Stimulated activated CD4-positive, alpha-beta T cell treated with anti-CD3 and anti-CD28 coated beads, Interleukin-15, amount 100 ng/mL, for 1 hour (primary cell): ENCODE measurements at places on chromosomes 2 and 18.

- DNase-seq: no peak
These were observed 30.1 kb downstream of the KCTD18 start for GRCh38 chr2:200479692-200480265.

DNA sequence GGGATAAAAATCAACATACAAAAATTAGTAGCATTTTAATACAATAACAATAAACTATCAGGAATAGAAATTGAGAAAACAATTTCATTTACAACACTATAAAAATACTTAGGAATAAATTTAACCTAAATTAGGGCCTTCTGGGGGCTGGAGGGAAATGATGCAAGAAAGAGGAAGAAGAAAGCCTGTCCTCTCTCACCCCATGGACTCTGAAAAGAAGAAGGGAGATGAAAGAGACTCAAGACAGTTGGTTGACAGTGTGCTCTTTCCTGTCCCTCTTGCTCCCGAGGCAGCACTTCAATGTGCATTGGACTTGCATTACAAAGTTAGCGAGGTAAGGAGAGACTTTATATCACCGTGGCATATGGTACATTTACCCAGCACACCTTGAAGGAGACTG is 88.5 kb downstream of the VAPA start:
- DNase-seq: no peak

DNA sequence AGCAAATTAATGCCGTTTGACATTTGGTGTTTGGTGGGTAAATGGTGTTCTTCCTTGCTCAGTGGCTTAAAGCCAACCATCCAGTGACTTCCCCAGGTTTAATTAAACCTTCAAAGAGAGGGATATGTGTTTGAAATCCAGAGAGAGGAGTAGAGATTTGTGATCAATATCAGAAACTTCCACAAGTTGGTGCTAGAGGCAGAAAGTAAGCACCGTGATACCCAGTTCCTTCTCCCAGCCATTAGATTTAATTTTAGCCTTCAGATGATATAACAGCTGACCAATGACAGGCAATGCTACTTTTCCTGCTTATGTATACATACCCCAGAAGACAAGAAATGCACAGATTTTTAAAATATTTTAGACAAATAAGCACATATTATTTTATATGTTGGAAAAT is 398.5 kb downstream of the CDH2 start:
- no peak for DNase-seq

DNA sequence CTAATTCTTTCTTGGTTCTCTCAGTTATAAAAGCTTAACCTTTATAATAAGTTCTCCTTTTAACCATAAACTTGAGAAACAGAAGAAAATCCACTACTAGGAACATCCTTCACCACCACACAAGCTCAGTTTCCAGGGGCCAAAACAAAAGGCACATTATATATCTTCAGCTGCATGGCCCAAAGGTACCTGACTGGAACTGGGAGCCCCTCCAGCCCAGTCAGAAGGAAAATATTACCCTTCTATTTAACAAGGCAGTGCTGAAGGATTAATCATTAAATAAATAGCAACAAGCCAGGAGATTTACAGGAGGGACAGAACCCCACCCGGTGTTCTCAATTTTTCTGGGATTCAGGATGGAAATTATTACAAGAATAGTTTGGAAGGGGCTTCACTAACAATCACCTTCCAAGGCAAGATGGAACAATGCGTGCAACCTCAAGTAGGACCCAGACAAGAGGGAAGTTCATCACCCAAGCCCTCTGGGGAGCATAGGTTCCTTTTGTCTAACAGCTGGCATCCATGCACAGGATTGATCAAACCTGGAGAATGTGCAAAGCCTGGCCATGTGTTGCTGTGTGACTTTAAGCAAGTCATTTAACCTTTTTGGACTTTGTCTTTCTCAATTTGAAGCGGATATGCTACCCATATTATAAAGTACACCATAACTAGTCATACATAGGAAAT is 159.6 kb upstream of the SETBP1 start:
- DNase-seq: no peak

- DNase-seq: no peak
These were observed 830 bp downstream of the CYB5A start for GRCh38 chr18:74290794-74291471.

- DNase-seq: no peak
These were observed 28.6 kb upstream of the MEX3C start for GRCh38 chr18:51226068-51226467.

GRCh38 chr2:11073776-11074175 is 81.5 kb upstream of the SLC66A3 start:
- DNase-seq: no peak

DNA sequence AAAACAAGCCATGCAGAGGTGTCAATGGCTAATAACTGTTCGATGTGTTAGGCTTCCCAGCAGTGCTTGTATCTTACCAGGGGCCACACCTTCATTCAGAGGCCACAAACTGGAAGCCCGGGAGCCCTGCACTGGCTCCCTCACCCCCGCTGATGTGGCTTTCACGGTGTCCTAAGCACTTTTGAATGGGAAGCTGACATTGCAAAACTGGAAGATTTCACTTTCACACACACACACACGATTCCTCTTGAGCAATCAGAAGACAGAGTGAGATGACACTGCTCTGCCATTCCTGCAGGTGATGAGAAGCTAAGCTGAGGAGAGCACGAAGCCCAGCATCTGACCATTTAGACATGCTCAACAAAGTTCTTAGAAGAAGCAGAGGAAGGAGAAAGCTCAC is 8.6 kb upstream of the ZNF407 start:
- DNase-seq: no peak

- DNase-seq: no peak
These were observed 142.3 kb upstream of the FBXO11 start for GRCh38 chr2:48048476-48049171.

- DNase-seq: no peak
These were observed 90.3 kb upstream of the PHLPP1 start for GRCh38 chr18:62625019-62625418.

GRCh38 chr18:36392979-36393287 is 95.4 kb downstream of the FHOD3 start:
- DNase-seq: no peak

- no peak for DNase-seq
These were observed 509.7 kb downstream of the ERBB4 start for GRCh38 chr2:212028798-212029394.

DNA sequence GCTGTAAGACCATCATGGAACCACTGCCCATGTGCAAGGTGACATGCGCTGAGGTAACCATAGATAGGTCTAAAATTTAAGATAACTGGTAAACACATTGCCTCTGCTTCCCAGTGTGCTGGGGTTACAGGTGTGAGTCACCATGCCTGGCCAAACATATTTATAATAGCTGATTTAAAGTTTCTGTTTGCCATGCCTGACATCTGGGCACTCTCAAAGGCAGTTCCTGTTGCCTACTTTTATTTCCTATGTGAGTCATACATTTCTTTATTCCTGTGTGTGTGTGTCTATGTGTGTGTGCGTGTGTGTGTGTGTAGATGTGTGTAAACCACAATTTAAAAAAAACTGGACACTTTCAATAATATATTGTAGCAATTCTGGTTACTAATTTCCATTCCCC is 415.2 kb upstream of the NETO1 start:
- no peak for DNase-seq

- no peak for DNase-seq
These were observed 43.4 kb downstream of the MBP start for GRCh38 chr18:77088963-77089722.

DNA sequence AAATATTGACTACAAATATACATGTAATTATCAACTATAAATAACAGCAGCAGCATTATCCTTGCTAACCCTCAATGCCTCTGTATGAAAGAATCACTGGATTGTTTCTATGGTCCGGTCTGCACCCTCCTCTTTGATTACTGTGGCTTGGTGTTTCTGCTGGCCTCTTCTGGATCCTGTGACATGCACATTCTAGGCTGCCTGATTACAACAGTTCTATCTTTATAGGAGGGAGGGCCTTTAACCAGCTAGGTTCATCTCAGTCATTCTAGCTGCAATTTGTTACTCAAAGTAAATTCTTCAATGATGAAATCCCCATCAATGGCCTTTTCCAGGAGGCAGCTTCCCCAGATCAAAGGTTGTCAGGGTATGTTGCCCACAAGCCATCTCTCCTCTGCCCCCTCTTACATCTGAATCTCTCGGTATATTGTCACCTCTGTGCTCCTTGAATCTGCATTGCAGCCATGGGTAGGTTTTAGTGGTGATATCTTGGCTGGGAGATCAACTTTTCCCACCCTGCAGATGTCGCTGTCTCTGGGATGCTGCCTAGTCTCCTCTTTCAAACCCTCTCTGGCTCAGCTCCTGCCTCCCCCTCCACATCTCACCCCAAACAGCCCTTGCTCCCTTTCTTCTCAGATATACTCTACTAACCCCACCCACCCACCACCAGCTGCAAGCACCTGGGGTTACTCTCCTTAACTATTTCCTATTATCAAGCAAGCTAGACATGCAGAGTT is 106.2 kb upstream of the BZW1 start:
- DNase-seq: no peak

DNA sequence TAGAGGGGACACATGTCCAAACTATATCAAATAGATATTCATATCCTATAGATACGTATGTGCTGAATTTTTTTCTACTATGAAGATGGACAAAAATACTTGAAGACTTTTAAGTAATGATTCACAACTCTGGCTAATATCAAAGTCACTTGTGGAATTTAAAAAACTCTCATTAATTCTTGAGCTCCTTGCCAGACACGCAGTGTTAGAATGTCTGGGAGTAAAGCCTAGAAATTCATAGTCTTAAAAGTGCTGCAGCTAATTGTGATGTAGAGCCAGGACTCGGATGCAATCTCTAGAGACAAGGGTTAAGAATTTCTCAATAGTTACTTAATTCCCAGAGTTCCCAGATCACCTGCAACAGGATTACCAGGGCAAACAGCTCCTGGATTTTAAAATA is 107.4 kb downstream of the ARL6IP6 start:
- no peak for DNase-seq

DNA sequence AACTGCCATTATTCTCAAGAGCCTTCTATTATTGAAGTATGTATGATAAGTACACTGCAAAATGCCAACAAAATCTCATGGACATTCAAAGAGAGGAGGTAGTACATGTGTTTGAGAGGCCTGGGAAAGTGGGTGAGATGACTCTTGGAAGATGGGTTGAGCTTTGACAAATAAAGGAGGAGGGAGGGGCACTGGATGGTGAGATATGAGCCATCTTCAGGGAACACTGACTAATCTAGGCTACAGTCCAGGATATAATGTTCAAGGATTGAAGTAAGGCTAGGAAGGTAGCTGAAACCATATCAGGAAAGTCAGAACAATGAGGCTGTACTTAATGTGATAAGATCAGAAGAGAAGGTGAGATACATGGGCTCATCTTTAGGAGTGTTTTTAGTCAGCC is 559.7 kb downstream of the ZEB2 start:
- DNase-seq: no peak

DNA sequence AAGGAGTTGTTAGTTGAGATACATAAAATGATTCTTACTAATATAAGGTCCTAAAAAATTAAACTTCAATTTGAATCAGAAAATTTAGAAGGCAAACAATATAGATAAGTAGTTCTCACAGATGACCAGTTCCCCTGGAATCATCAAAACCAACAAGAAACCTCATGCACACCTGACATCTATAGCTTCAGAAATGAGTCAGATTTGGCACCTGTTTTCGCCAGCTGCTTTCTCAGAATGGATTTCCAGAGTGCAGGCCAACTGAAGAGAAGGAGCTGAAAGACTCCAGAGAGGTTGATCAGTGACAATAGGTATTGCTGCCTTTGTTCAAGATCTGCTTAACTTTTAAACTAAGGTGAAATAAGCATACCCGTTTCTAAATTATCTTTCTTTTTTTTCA is 192.4 kb downstream of the RDH14 start:
- DNase-seq: no peak

DNA sequence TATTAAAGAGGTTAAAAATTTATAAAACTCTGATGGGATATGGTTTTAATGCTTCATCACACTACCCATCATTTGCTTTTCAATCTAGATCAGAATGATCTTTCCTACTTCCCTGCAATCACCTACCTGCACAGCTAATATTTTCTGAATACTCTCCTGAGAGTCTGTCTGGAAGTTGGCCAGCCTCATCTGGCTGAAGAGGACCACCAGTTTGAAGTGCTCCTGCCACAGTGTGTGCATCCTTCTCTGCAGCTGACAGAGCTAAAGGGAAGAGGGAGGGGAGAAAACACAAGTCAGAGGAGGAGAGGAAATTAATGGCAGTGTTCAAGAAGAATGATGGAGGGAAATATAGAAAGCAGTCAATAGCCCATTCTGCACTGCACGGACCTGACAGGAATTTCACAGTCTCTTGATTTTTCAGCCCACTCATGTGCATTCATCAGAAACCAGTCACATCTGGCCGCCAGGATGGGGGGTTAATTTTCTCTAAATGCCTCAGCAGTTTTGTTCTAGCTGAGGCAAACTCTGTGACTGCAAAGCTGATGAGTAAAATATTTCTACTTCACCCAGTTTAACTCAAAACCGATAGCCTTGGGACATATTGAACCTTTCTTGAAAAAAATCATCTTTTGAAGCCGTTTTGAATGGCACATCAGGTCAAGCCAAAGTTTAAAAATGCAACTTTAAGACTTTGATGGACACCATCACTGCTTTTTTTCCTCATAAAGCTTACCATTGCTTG is 201.8 kb upstream of the KLHL14 start:
- no peak for DNase-seq

- DNase-seq: no peak
These were observed 39.3 kb downstream of the RPL31 start for GRCh38 chr2:101041413-101041812.

GRCh38 chr18:26862084-26862483 is 3.4 kb downstream of the AQP4 start:
- no peak for DNase-seq

DNA sequence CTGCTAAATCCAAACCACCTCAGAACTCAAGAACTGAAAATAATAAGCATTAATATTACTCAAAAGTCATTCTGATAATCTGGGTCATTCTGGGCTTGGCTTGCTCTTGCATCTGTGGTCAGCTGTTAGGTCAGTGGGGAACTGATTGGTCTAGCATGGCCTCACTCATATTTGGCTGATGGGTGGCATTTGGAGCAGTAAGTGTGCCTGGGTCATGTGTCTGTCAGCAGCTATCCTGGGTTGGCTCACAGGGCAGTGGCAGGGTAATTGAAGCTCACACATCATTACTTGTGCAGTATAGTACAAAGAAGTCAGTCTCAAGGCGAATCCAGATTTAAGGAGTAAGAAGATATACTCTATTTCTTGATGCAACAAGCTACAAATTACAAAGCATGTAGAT is 9.6 kb downstream of the RPL37A start:
- no peak for DNase-seq

DNA sequence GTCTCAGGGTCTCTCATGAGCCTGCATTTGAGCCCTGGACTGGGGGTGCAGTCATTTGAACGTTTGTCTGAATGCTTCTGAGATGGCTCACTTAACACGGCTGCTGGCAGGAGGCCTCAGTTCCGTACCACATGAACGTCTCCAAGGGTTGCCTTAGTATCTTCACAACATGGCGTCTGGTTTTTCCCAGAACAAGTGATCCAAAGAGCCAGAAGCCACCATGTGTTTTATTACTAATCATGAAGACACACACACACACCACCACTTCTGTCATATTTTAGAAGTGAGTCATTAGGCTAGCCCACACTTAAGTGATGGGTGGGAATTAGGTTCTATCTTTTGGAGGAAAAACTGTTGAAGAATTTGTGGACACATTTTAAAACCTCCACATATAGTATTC is 15.0 kb upstream of the MYO1B start:
- DNase-seq: no peak
